ENCODE measurements at places on chromosomes 3 and 15. TPM values are rescaled to one million over a fixed set of nuclear protein-coding genes. Genes with fewer than 3 reads are reported as not detected.
A peak's percentile ranks its signal among the peaks of the same experiment; 100 is the strongest.

- H3K27me3 ChIP-seq: no peaks in the 10 kb centered on the region
- peak overlapping the region; percentile 85 for H3K27ac ChIP-seq
- H3K4me1 ChIP-seq: peaks cover 39% of the 10 kb centered on the region
- H3K36me3 ChIP-seq: no peaks in the 10 kb centered on the region
- DNase-seq: no peak
Observed at GRCh38 chr3:58324391-58325390, 8.0 kb upstream of the PXK start.

GRCh38 chr15:57329582-57330367 is 46.5 kb upstream of the CGNL1 start:
- no peak overlapping the region for H3K27ac ChIP-seq
- no peaks in the 10 kb centered on the region for H3K36me3 ChIP-seq
- H3K4me1 ChIP-seq: peaks cover 5% of the 10 kb centered on the region
- H3K27me3 ChIP-seq: no peaks in the 10 kb centered on the region

- H3K4me3 ChIP-seq: no peak overlapping the region
- H3K27me3 ChIP-seq: no peaks in the 10 kb centered on the region
- H3K27ac ChIP-seq: peak overlapping the region; percentile 78
- peaks cover 86% of the 10 kb centered on the region for H3K4me1 ChIP-seq
Observed at GRCh38 chr15:78064544-78064943, 13.0 kb downstream of the TBC1D2B start.

GRCh38 chr3:11622586-11623550 is 20.8 kb downstream of the VGLL4 start:
- no peak overlapping the region for H3K27ac ChIP-seq
- H3K27me3 ChIP-seq: no peaks in the 10 kb centered on the region
- H3K4me3 ChIP-seq: no peak overlapping the region
- no peaks in the 10 kb centered on the region for H3K36me3 ChIP-seq
- no peak for DNase-seq

DNA sequence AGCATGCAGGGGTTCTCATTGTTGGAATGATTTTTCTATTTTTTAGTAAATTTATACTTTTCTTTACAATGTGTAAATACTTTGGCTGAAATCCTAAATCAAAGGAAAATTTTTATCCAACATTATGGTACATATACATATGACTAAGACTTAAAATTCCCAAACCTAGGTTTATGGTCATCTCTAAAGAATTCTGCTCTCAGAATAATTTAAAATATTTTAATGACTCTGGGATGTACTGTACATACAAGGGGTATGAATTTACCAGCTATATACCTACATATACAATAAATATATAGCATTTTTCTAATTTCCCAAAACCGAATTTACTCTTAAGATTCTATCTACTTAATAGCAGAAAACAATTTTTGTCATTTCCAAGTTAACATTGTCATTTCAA is 137.9 kb upstream of the POU1F1 start:
- H3K27ac ChIP-seq: no peak overlapping the region
- no peaks in the 10 kb centered on the region for H3K36me3 ChIP-seq
- DNase-seq: no peak
- H3K4me1 ChIP-seq: no peaks in the 10 kb centered on the region

GRCh38 chr3:123724306-123724705 is 139.5 kb upstream of the HACD2 start:
- no peak overlapping the region for H3K4me3 ChIP-seq
- H3K36me3 ChIP-seq: no peaks in the 10 kb centered on the region
- no peaks in the 10 kb centered on the region for H3K27me3 ChIP-seq
- DNase-seq: no peak
- H3K4me1 ChIP-seq: peaks cover 16% of the 10 kb centered on the region

GRCh38 chr3:111738238-111738637 is 120.8 kb upstream of the PHLDB2 start:
- no peaks in the 10 kb centered on the region for H3K36me3 ChIP-seq
- H3K27ac ChIP-seq: peak overlapping the region; percentile 68
- H3K27me3 ChIP-seq: no peaks in the 10 kb centered on the region

GRCh38 chr3:192920411-192920810 is 2.8 kb upstream of the MB21D2 start:
- H3K4me1 ChIP-seq: no peaks in the 10 kb centered on the region
- no peak overlapping the region for H3K27ac ChIP-seq
- no peaks in the 10 kb centered on the region for H3K36me3 ChIP-seq
- no peaks in the 10 kb centered on the region for H3K27me3 ChIP-seq

Gene CDHR4
- not detected for total RNA-seq

Gene ZBBX
- total RNA-seq: not detected

Gene MST1R
- total RNA-seq: 6.1 TPM

Gene CLN6
- 33.7 TPM for total RNA-seq

Gene FETUB
- not detected for total RNA-seq

Gene ACAN
- 0.73 TPM for total RNA-seq

Gene GABRR3
- total RNA-seq: not detected

Gene GUCA1C
- not detected for total RNA-seq

Gene KCNH8
- total RNA-seq: 0.45 TPM

Measured in thyroid gland (tissue), 4 donors.